ENCODE measurements at places on chromosomes 16 and 17. TPM values are rescaled to one million over a fixed set of nuclear protein-coding genes. Genes with fewer than 3 reads are reported as not detected.

- no peak for DNase-seq
Observed at GRCh38 chr16:82181461-82182185, 11.6 kb upstream of the MPHOSPH6 start.

- no peak for DNase-seq
Observed at GRCh38 chr16:65297453-65297852, 175.6 kb upstream of the CDH11 start.

GRCh38 chr16:30353438-30354129, 1.5 kb downstream of the CD2BP2 start:
- peak; percentile 43 for DNase-seq

DNA sequence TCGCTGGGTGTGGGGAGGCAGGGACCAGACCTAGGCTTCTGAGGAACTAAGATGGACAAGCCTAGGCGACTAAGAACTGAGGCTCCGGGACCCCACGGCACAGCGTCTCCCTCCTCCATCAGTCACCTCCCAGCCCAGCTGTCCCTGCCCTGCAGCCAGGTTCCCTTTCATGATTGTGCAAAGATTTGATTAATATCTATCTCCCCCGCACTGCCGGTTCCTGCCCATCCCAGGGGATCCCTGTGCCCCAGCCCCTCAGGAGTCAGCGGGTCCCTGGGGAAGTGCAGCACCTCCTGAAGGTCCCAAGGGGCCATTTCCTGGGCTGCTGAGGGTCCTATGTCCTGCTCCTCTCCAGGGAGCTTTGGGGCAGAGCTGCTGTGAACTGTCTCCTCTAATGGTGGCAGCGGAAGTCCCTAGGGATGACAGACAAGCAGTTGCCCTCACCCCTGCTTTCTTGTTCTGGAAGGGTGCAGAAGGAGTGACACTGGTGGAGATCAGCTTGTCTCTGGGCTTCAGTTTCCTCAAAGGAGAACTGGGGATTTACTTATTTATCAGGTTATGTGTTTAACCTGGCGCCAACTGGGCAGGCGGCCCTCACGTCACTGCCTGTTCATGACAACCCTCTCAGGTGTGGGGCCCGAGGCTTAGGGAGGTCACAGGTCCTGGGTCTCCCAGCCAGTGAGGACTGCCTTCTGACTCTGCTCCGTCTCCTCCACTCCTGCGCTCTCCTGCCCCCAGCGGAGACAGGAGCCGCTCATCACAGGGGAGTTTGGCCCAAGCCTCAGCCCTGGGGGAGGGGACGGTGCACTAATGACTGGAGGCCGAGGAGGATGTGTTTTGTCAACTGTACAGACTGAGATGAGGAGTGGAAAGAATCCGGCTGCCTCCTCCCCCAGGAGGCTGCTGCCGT, 1.9 kb upstream of the C16orf74 start:
- DNase-seq = no peak

DNA sequence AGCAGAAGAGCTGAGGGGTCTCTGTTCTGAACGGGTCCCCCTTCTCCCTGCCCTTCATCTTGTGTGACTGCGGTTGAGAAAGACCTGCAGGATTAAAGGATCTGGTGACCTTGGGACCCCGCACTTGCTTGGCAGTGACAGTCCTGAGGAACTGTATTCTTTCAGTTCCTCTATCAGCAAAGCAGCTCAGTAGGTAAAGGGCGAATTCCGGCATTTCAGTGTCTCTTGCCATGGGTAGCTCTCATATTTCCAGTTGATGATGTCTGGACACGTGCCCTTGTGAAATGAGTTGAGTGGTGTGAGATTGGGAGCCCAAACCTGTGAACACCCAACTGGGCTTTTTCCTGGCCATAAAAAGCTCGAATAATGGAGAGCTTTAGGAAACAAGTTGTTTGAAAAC, 135.7 kb downstream of the PRKCA start:
- no peak for DNase-seq

DNA sequence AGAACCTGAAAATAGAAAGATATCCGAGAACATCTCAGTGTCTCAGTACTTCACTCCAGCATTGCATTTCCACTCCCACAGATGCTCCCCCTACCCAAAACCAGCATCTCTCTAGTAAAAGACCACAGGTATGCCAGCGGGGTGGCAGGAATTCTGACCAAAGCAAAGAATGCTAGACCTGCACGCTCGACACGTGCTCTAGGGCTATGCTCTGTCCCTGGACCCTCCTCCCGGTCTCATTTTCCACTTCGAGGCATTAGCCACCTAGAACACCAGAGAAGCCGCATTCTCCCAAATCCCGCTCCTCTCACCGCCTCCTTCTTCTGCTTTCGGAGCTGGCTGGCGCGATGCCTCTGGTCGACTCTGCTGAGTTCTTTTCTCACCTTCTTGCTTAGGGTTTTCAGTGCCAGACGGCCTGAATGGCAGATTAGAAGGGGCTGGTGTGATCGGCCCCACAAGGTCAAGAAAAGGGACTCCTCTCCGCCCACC, 487 bp downstream of the TSR1 start:
- no peak for DNase-seq

- no peak for DNase-seq
Observed at GRCh38 chr17:58284613-58285421, 4.1 kb upstream of the MPO start.

- DNase-seq = no peak
Observed at GRCh38 chr17:17730250-17730935, 49.1 kb downstream of the RAI1 start.

- no peak for DNase-seq
Observed at GRCh38 chr17:78748048-78748729, 33.9 kb downstream of the CYTH1 start.

GRCh38 chr17:39231591-39232551, 6.1 kb upstream of the STAC2 start:
- DNase-seq = peak; percentile 80

- no peak for DNase-seq
Observed at GRCh38 chr17:53516636-53517035, 306.1 kb upstream of the KIF2B start.

GRCh38 chr17:19533718-19534561, at the start of gene SLC47A1:
TSS of gene SLC47A1 (plus strand) at chr17:19533854. CDS start at chr17:19533940, 86 bp downstream.
- peak; percentile 84 for DNase-seq

DNA sequence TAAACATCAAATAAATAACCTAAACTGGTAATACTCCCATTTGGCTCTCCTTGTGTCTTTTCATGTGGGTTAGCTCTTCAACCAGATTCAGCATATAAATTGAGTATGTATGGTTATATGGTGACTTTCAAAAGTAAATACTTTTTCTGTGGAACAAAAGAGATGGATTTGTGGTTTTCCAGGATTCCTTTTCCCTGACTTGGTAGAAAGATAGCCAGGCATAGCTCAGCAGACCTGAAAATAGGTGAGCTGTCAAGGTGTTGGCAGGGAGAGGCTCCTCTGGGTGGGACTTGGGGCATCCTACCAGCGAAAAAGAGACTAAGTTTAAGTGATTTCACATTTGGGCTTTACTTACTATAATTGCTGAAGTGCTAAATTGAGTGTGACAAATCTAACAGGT, 80.3 kb downstream of the FTO start:
- no peak for DNase-seq

Gene PNPO
- total RNA-seq = 19.5 TPM

Gene CCL16
- 1.1 TPM for total RNA-seq

Gene SPHK1
- total RNA-seq = 22.2 TPM

Gene CDH1
- 0.29 TPM for total RNA-seq

Gene SCGB1C2
- not detected for total RNA-seq

Gene SYCE1L
- total RNA-seq = 5.4 TPM

Gene CDH5
- 97.5 TPM for total RNA-seq

Gene TBC1D3I
- 1.1 TPM for total RNA-seq

Data from aorta (tissue), 5 donors.